Fibroblast of skin of right biceps (primary cell): ENCODE measurements at places on chromosomes 1 and 21.

DNA sequence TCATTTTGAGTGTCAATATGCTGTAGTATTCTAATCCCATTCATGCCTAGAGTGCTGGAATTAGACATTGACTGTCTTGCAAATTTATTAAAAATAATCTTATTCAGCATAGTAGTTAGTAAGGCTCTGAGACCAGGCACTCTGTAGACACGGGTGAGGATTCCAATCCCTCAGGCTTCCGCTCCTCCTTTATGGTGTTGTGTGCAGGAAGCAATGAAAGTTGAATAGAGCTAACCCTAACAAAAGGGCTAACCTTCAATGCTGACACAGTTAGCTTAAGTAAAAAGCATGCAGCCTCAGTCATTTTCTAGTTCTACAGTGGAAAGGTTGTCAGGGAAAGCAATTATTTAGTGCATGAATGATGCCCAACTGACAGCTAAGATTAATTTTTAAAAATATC is 199.6 kb upstream of the SGIP1 start:
- DNase-seq, result no peak

DNA sequence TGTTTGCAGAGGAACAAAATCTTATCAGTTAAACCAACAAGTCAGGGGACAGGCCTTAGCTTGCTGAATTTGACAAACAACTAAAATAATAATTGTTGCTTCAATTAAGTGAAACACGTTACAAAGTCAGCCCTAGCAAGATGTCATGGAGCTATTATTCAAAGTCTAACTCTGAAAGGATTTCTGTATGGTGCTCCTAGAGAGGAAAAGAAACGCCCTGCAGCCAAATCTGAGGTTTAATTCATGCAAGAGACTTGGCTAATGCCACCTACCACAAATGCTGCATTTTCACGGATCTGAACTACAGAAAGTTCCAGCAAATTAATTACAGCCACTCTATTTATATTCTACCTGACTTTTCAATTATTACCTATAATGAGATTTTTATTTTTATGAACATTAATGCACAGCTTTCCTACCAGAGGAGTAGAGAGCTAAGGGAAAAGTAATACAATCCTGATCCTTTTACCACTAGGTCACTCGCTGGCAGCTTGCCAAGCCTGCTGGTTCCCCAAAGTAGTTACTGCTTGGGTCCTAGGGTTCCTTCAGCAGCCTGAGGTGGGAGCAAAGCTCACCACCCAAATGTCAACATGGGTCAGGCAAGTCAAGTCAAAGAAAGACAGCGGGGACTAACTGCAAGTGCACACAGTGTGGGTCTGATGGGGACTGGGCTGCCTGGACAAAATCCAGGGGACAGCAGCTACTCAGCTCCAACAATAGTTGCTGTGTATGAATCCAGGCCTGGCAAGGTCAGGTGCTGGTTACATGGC is 8.5 kb downstream of the COLGALT2 start:
- DNase-seq, result no peak

- no peak for DNase-seq
These were observed 54.2 kb upstream of the DNAJC6 start for GRCh38 chr1:65255035-65255655.

GRCh38 chr1:109641078-109641740 is 14.7 kb upstream of the GSTM4 start:
- no peak for DNase-seq

DNA sequence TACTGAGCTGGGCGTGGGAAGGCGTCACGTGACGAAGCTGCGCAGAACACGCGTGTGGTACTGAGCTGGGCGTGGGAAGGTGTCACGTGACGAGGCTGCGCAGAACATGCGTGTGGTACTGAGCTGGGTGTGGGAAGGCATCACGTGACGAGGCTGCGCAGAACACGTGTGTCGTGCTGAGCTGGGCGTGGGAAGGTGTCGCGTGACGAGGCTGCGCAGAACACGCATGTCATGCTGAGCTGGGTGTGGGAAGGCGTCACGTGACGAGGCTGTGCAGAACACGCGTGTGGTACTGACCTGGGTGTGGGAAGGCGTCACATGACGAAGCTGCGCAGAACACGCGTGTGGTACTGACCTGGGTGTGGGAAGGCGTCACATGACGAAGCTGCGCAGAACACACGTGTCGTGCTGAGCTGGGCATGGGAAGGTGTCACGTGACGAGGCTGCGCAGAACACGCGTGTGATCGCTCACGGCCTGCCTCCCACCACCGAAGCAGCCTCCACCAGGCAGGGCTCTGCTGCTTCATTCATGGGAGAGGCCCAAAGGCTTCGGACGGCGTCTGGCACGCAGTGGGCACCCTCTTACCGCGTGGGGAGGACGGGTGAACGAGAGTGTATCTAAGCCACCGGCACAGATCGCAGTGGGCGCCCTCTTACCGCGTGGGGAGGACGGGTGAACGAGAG is 24.0 kb downstream of the CFAP74 start:
- DNase-seq, result no peak

GRCh38 chr21:40792691-40793456 is 54.1 kb downstream of the DSCAM start:
- no peak for DNase-seq

DNA sequence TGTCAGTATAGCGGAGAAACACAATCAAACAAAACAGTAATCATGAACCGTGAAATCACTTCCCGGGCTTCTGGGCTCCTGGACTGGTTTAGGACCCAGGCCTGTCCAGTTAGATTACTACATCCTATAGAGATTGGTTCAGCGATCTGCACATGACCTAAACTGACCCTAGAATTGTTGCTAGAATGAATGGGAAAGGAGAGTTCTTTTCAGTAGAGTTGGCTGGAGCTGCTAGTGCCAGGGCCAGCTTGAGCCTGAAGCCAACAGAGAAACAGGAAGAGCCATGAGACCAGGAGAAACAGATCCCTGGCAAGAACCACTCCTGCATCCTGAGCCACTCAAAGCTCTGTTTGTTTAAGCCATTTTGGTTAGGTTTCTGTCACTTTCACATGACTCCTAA is 474.3 kb upstream of the C1orf87 start:
- no peak for DNase-seq

GRCh38 chr1:116382321-116382720 is 9.3 kb downstream of the ATP1A1 start:
- peak; percentile 18 for DNase-seq

GRCh38 chr1:9068981-9069325 is 482 bp downstream of the SLC2A5 start:
- no peak for DNase-seq

- peak; percentile 80 for DNase-seq
These were observed 4.9 kb downstream of the PLEKHG5 start for GRCh38 chr1:6486433-6487011.

DNA sequence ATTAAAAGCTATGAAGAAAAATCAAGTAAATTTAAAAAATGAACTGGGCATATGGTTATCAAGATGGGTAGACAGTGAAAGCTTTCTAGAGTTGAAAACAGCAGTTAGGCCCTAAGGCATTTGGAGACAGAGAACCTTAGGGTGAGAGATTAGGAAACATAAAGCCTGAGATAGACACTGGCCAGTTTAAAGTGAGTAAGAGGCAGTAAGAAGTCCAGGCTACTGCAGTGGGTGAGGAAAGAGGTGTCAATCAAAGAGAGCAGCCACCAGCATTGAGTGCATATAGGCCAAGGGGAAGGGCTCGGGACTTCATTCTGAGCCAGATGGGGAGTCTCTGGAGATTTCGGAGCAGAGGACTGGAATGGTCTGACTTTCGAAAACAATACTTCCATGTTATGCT is 1360.5 kb upstream of the ADGRL4 start:
- no peak for DNase-seq

- DNase-seq, result peak; percentile 52
These were observed 3.0 kb downstream of the AURKAIP1 start for GRCh38 chr1:1371746-1372711.

DNA sequence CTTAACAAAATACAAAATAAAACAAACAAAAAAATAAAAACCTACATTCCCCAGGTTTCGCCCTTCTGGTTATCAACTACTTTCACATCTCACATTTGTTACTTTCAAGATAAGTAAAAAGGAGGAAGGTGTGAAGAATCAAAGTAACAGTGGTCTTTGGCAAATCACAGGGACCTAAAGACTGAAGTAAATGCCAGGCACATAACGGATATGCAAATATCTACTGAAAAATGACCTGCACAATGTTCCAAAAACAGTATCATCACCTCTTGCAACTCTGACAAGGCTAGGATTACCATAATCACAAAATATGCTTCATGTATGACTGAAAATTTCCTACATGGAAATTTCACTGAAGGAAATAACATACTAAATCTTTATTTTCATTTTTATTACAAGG is 29.3 kb downstream of the COP1 start:
- DNase-seq, result no peak

GRCh38 chr1:151164732-151165280 is 896 bp downstream of the LYSMD1 start:
- DNase-seq, result no peak

GRCh38 chr1:173779936-173780335 is 44.5 kb upstream of the DARS2 start:
- peak; percentile 22 for DNase-seq

GRCh38 chr1:244450597-244451538 is 841 bp downstream of the ADSS2 start:
- peak; percentile 63 for DNase-seq

- no peak for DNase-seq
These were observed 145.2 kb downstream of the PGBD5 start for GRCh38 chr1:230280906-230281413.

DNA sequence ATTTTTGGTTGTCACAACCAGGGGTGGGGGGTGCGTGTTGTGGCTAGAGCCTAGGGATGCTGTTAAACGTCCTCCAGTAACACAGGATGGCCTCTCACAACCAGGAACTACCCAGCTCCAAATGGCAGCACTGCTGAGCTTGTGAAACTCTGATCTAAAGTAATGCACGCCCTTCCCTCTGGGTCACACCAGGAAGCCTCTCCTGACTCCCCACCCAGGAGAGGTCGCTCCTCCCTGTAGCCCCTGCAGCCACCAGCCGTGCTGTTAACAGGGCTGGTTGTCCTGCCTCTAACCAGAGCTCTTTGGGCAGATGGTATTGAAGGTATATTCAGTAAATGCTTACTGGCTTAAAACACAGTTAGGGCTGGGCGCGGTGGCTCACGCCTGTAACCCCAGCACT is 73.2 kb downstream of the NKAIN1 start:
- no peak for DNase-seq

DNA sequence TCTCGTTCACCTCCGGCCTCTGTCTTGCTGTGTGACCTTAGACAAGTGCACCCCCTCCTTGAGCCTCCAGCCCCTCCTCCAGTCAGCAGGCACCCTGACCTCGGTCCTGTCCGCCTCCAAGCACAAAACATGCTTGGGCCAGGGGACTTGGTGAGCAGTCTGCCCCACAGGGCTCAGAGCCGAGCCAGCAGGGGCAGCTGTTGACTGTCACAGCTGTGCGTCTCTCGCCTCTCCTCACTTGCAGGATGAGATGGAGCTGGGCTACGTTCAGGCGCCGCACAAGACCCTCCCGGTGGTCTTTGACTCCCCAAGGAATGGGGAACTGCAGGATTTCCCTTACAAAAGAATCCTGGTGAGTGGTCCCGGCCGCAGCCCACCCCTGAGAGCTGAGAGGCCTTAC is 24.2 kb downstream of the PADI3 start:
- no peak for DNase-seq

GRCh38 chr1:86741947-86742572 is 37.7 kb downstream of the SH3GLB1 start:
- peak; percentile 29 for DNase-seq

GRCh38 chr1:53063744-53064515 is 1.9 kb downstream of the PODN start:
- no peak for DNase-seq

DNA sequence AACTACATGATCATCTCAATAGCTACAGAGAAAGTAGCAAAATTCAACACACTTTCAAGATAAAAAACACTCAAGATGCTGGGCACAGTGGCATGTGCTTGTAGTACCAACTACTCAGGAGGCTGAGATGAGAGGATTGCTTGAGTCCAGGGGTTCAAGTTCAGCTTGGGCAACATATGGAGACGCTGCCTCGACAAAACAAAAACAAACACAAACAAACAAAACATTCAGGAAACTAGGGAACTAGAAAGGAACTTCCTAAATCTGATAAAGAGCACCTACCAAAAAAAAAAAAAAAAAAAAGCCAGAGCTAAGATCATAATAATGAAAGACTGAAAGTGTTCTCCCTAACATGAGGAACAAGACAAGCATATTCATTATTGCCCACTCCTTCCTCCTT is 22.8 kb upstream of the RNF186 start:
- no peak for DNase-seq

DNA sequence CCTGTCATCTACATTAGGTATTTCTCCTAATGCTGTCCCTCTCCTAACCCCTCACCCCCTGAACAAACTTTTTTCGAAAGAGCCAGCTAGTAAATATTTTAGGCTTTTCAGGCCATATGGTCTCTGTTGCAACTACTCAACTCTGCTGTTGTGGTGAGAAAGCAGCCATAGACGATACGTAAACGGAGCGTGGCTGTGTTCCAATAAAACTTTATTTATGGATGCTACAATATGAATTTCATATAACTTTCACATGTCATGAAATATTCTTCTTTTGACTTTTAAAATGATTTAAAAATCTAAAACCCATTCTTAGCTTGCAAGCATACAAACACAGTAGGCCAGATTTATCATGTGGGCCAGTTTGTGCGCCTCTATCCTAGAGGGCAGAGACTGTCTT is 11.2 kb upstream of the RPS6KA1 start:
- DNase-seq, result no peak

DNA sequence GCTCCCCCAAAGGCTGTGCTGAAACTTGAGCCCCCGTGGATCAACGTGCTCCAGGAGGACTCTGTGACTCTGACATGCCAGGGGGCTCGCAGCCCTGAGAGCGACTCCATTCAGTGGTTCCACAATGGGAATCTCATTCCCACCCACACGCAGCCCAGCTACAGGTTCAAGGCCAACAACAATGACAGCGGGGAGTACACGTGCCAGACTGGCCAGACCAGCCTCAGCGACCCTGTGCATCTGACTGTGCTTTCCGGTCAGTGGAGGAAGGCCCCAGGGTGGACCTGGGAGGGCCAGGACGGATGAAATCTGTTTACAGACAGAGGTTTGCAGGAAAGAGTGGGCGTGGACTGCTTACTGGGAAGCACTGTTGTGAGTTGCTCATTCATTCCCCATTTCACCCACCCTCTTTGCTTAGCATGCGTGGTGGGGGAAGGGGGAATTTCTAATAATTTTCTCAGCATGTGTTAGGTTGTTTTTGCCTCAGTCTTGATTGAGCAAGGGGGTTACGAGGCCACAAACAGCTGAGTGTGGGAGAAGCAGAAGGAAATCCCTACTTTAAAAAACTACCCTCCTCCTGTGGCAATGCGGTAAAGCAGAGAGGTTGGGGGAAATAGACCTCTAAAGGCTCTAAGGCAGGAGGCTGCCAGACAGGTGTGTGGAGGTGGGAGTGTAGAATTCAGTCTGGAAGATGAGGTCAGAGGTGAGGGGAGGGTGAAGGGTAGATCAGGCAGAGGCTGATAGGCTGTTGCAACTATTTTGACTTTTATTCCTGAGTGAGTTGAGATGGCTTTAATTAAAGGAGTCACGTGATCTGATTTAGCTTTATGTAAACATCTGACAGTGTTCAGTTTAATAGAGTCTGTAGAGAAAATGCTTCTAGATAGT is 1.3 kb downstream of the FCGR2A start:
- no peak for DNase-seq

- no peak for DNase-seq
These were observed 23.5 kb upstream of the VAMP3 start for GRCh38 chr1:7747605-7748004.

- DNase-seq, result peak; percentile 69
These were observed 563.9 kb upstream of the NR5A2 start for GRCh38 chr1:199463521-199464127.

- peak; percentile 44 for DNase-seq
These were observed 90.4 kb downstream of the APP start for GRCh38 chr21:26080211-26080610.

GRCh38 chr1:93678491-93678890 is 3.1 kb downstream of the BCAR3 start:
- DNase-seq, result no peak
